CD4-positive, alpha-beta T cell (primary cell): ENCODE measurements at places on chromosomes 12 and 14.

- DNase-seq = no peak
Measured at GRCh38 chr14:76876076-76876475, 49.9 kb downstream of the LRRC74A start.

DNA sequence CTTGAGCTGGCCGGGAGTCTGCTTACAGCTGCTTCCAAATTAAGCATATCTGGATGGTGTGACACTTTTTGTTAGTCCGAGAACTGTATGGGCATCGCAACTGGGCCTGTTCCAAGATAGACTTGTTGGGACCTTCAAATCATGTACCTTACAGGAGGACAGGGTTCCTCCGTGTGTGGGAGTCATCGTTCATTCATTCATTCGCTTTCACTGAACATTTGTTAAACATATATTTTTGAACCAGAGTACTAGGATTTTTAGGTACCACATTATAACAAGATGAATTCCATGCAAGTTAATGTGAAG, 387 bp upstream of the IPO8 start:
- no peak for DNase-seq

- DNase-seq = no peak
Measured at GRCh38 chr14:34632411-34632978, 2.5 kb upstream of the SNX6 start.

GRCh38 chr12:117279606-117280005, 81.8 kb downstream of the NOS1 start:
- DNase-seq = no peak

GRCh38 chr12:54475537-54475936, 2.1 kb upstream of the GTSF1 start:
- no peak for DNase-seq
